ENCODE measurements at places on chromosomes 7 and 10. TPM values are rescaled to one million over a fixed set of nuclear protein-coding genes. Genes with fewer than 3 reads are reported as not detected.

GRCh38 chr7:25569765-25570164 lies 341.5 kb upstream of the NPVF start:
- no peak for DNase-seq

The OR2A1 gene
- not detected for polyA plus RNA-seq

The DKK1 gene
- 0.92 TPM for polyA plus RNA-seq

- DNase-seq, result no peak
These were observed 130.4 kb upstream of the GHITM start for GRCh38 chr10:84008878-84009277.

The OR6B1 gene
- polyA plus RNA-seq, result not detected

DNA sequence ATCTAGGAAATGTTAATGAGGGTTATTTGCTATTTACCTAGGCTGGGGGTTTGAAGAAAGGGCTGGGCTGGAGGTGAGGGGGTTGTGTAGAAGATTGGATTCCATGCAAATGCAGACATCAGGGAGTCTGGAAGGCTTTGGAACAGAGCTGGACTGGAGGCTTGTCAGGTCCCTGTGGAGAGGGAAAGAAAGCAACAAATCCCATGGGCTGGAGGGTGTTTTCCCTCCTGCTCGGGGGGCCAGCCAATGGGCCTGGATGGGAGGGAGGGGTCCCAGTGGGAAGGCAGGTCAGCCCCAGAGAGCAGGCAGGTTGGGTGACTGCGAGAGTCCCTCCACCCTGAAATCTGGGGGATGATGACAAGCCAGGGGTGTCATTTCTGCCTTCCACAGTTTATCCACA lies 431.8 kb downstream of the RPS24 start:
- DNase-seq, result no peak

DNA sequence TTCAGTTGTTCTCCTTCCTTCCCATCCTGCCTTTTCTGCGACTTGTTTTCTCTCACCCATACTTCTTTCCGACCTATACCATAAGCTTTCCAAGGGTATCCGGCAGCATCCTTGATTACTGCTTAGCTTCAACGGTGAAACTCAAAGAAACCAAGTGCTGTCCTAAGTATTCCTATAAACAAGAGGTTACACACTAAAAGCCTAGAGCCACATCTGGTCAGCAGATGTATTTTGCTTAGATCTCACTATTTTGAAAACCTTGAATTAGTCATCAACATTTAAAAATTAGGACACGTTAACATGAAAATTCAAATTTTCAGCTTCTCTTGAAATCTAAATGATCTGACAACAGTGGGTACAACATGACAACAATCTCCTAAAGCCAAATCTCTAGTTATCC lies 20.0 kb downstream of the ARHGAP21 start:
- no peak for DNase-seq

The CHAT gene
- polyA plus RNA-seq, result not detected

GRCh38 chr7:44787041-44787440 lies 9.4 kb upstream of the PPIA start:
- no peak for DNase-seq

The C10orf143 gene
- polyA plus RNA-seq, result 5.4 TPM

- no peak for DNase-seq
These were observed 1051.1 kb upstream of the AUTS2 start for GRCh38 chr7:68547181-68547580.

DNA sequence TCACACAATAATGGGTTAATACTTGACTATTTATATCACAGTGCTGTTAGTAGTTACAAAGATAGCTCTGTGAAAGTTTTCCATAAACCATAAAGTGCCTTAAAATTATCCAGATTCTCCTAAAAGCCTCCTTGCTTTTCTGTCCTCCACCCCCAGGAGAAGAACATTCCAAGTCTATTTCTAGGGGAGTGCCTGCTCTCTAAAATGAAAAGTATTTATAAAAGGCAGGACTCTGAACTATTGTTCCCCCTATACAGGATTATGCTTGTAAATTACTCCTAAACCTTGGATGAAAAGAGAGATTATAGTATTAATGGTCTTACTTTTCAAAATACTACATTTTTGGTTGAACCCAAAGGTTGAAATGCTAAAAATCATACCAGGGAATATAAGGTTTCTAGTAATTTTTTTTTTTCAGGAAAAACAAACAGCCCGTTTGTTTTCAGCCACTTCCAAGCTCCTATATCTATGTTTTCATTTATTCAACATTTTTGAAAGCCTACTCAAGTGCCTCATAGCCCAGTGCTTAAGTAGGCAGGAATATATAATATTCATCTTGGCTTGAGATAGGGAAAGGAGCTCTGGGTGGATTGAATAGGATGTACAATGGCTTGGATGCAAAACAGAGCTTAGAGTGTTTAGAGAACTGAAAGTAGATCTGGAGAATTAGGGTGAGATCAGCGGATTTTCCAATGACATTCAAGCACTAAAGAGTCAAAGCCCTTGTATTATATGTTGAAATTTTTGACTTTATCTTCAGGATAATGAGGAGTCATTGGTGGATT lies 320.7 kb downstream of the GPR37 start:
- no peak for DNase-seq

GRCh38 chr7:41232086-41232485 lies 470.8 kb downstream of the INHBA start:
- DNase-seq, result no peak

The GIMAP5 gene
- polyA plus RNA-seq, result 8.7 TPM

GRCh38 chr7:5423306-5423975 lies at the start of gene TNRC18:
TNRC18 (minus strand) TSS chr7:5423834; CDS start chr7:5421246, 2,588 bp downstream.
- DNase-seq, result no peak

GRCh38 chr7:108166687-108167086 lies 36.5 kb upstream of the LAMB4 start:
- no peak for DNase-seq

The GIMAP7 gene
- polyA plus RNA-seq, result 2.2 TPM

DNA sequence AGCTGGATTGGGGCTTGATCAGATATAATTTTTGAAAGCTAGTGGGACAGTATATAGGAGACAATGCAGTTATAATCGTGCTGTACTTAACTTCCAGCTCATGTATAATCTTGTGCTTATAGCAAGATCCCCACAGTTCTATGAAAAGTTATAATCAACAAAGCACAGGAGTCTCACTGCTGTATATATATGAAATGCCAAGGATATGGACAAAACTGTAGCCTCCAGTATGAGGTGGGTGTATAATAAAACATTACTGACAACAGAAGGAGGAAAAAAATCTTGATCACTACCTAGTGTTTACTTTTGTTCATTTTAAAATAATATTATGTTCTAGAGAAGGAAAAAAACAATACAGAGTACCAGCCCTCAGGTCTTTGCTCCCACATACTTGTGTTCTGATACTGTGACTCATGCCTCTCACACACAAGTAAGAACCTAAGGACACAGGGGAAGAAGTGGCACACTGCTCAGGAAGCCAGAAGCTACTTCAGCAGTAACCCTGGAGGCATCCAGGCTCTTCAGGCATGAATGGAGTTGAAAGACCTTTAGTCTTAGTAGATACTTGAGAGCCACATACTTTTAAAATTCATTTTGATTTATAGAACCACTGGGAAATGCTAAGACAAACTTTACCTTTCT lies 265.7 kb upstream of the IMMP2L start:
- no peak for DNase-seq

DNA sequence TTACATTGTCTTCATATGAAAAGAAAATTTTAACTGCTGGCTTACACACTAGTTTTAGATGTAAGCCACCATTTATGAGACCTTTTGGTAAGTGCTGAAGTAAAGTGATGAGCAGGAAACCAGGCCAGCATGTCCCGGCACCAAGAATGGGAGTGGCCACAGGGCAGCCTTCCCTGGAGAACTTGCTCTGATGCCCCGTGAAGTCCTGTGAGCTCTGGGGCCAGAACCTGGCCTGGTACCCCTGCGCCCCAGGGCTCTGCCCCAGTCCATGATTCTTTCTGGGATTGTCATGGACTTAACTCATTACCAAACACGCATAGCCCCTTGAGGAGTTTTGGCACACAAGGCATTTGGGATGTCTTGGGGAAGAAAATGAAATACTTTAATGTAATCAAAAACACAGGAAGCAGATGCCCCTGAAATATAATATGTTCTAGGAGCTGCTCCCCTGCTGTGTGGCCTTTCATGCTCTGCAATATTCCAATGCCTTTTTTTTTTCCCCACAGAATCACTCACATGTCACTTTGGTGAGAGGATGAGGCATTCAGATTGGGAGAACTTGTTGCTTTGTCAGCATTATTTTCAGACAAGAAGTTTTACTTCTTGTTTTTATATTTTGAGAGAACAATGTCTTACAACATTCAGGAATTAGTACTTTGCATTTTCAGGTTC lies 53.1 kb upstream of the CXCL12 start:
- DNase-seq, result no peak

GRCh38 chr7:159070431-159071148 lies 74.1 kb downstream of the VIPR2 start:
- DNase-seq, result no peak

GRCh38 chr7:42395607-42396006 lies 158.6 kb upstream of the GLI3 start:
- no peak for DNase-seq

The CHST3 gene
- polyA plus RNA-seq, result 11.4 TPM

The ADRA2A gene
- polyA plus RNA-seq, result 1.1 TPM

- DNase-seq, result no peak
These were observed 64.7 kb upstream of the ECHDC3 start for GRCh38 chr10:11677480-11677879.

DNA sequence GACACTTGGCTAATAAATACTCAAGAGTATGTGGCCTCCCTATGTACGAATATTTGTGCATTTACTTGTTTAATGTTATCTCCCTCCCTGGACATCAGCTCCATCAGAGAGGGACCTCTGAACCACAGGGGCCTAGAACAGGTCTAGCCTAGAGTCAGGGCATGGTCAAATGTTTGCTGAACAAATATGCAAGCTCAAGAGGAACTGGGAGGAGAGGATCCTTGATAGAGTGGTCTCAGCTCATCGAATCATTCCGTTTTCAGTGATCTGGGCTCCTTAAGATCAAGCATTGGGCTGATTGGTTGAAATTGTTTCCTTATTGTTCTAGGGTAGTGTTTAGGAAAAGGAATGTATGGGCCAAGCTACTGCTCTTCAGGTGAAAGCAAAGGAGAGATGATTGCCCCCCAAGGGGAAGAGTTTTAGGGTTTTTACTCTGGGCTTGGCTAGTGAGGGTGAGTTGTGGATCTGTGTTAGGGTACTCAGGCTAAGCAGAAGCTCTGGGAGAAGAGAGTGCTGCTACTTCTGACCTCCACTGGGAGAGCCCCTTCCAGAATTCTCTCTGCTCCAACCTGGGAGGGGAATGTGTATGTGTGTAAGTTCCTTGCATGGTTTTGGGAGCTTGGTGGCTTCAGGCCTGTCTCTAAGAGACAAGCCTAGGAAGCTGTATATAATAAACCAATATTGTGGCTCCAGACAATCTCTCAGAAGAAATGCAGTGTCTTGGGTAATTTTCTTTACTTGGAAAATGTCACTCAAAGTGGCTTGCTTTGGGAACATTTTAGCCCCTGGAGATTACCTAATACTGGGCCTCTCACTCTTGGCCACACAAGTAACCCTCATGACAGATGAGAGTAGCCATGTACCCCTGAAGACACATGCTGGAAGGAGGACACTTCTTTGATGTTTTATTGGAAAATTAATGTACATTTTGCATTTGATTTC lies 110.0 kb downstream of the EMX2 start:
- DNase-seq, result no peak

DNA sequence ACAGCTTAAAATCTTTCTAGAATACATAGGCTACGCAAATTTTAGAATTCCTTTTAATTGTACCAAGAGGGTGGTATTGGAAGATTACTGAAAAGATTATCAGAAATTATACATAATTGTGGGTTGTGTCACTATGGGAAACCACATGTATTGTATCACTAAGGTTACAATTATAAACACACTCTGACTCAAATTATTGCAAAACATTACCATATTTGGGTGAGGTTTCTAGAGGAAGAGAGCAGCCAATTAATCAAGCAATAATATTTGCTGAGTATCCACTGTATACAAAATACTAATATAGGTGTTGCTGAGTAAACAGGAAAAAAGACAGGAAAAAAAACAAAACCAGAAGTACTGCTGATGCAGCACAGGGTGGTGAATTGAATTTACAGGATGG lies 3.1 kb upstream of the CAPZA2 start:
- no peak for DNase-seq

DNA sequence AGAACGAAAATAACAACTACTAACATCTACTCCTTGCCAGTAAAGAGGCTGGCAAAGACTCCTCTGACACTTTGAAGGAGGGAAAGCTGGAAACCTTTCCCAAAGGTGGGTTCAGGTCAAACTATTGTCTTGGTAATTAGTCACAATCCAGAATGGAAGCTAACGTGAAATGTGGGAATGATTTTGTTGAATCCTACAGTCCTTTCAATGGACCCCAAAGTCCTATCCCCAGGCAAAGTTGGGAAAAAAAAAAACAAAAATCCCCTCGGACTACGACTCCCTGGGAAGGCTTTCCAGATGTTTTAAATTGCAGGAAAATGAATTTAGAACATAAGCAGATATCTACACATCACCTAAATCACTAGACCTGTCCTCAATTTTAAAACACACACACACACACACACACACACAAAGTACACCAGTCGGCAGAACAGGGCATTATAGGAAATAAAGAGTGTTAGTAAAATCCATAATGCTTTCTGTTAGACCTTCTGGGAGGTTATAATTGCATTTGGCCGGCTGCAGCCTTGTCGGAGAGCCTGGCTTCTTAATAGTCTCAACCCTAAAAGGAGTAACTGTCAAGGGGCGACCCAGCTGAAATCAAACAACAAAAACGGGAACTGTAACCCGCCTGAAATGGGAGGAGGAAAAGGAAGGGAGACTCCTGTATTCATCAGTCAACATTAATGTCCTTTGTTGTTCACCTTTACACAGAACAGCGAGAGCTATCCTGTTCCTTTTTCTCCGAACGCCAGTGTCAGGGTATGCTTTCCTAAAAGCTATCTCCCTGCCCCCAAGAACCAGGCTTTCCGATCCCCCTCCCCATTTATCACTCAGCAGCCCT lies 1.5 kb downstream of the DOCK4 start:
- no peak for DNase-seq

- no peak for DNase-seq
These were observed 4.0 kb downstream of the HSPA12A start for GRCh38 chr10:116738339-116738738.

The LGI1 gene
- 6.7 TPM for polyA plus RNA-seq

The PDLIM1 gene
- 112 TPM for polyA plus RNA-seq

The TMEM26 gene
- 0.25 TPM for polyA plus RNA-seq

GRCh38 chr10:132106431-132106830 lies 40.7 kb downstream of the JAKMIP3 start:
- DNase-seq, result no peak

DNA sequence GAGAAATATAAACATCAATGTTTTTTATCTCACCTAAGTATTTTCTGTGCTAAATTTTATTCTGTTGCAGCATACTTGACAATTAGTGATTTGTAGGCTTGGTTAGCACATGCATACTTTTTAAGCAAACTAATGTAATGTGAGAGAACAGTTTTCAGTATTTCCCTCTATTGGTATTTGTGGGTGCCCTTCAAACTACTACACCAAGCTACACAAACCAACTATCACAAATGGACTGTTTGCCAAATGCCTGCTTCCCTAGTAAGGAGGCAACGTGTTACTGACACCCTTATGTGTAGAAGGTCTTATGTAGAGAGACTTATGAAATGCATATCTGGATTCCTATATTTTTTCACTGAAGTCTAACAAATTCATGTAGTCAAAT lies 98.4 kb upstream of the FZD1 start:
- DNase-seq, result no peak

Data from brain (organoid and tissue), 16 donors.